ENCODE measurements at places on chromosomes 12 and 14.
A peak's percentile ranks its signal among the peaks of the same experiment; 100 is the strongest.

- no peak for DNase-seq
Observed at GRCh38 chr14:87207756-87208155, 785.2 kb downstream of the GALC start.

GRCh38 chr12:131603106-131603938 lies 107.6 kb upstream of the SFSWAP start:
- DNase-seq, result no peak

DNA sequence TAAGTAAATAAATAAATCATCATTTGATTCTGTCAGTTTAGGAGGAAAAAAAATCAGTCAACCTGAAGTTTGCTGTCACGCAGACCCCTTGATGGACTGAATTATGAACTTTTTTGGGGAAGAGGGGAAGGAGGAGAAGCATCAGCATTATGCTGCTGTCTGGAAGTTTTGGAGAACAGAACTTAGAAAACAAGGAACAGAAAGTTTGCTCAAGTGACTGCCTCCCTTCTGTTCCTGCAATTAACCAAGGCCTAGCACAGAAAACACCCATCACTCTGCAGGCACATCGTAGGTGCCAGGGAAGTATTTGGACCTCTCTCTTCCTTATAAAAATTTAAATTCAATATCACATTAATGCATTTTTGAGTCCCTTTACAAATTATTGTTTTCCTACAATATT lies 283.8 kb downstream of the VRK1 start:
- no peak for DNase-seq

DNA sequence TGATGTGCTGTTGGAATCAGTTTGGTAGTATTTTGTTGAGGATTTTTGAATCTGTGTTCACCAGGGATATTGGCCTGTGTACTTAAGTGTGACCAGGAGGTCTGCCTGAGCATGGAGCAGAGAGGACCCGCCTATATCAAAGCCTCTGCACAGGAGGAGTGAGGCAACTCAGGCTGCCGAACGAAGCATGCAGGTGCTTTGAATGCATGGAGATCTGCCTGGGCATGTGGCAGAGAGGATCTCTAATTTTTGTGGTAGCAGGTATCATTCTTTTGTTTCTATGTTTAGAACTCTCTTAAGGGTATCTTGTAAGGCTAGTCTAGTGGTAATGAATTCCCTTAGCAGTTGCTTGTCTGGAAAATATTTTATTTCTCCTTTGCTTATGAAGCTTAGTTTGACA lies 26.9 kb downstream of the RAB3IP start:
- no peak for DNase-seq

GRCh38 chr14:21001218-21001617 lies 2.1 kb downstream of the SLC39A2 start:
- no peak for DNase-seq

- DNase-seq, result peak; percentile 54
Observed at GRCh38 chr14:23910101-23910875, 43.3 kb upstream of the DHRS4 start.

GRCh38 chr14:50452979-50453705 lies 56.5 kb upstream of the CDKL1 start:
- no peak for DNase-seq

- DNase-seq, result no peak
Observed at GRCh38 chr14:77281852-77282410, 10.9 kb upstream of the NGB start.

DNA sequence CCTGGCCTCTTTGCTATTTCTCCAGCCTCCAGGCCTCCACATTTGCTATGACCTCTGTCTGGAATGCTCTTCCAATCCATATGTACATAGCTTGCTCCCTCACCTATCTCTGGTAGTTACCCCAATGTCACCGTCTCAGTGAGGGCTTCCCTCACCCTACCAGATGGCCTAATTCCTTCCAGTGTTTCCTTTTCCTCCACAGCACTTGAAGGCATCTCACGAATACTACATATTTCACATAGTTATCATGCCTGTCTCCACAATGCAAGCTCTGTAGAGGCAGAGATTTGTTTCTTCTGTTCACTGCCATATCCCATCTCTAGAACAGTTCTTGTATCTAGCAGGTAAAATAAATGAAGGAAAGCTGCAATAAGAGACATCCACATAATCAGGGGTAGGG lies 21.3 kb upstream of the HSP90B1 start:
- no peak for DNase-seq

GRCh38 chr12:65121049-65121955 lies at the start of gene WIF1:
Gene WIF1 (minus strand): TSS chr12:65121305. CDS start chr12:65121191, 114 bp downstream.
- DNase-seq, result peak; percentile 37

DNA sequence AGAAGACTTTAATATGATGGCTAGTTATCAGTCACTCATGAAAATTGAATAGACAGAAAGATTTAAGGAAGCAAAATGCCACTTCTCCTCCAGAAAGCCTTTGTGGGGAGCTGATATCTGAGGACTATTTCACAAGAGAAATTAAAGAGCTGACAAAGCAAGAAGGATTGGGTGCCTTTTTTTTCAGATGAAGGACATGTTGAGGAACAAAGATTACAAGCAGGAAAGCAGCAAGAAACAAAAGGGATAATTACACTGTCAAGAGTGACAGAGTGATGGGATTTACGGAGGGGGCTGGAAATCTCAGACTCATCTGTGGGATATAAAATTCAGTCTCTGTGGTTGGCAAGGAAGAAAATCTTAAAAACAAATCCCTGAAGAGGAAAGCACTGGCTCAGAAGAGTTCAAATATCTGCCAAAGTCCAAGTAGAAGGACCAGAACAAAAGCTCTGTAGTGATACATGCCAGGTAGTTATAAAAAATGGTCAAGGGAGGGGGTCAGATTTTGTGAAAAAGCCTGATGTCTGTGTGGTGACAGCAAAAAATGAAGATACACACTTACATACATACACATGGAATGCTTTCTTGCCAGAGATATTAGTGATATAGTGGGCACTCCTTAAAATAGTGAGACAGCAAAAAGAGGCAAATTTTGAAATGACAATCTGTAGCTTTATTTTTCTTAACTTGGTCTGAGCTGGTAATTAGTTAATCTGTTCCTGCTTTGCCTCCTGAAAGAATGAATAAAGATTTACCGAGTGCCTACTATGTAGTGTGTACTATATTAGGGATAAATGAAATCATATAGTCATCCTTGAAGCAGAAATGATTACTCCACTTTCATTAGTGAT lies 62.9 kb downstream of the EPS8 start:
- DNase-seq, result no peak

DNA sequence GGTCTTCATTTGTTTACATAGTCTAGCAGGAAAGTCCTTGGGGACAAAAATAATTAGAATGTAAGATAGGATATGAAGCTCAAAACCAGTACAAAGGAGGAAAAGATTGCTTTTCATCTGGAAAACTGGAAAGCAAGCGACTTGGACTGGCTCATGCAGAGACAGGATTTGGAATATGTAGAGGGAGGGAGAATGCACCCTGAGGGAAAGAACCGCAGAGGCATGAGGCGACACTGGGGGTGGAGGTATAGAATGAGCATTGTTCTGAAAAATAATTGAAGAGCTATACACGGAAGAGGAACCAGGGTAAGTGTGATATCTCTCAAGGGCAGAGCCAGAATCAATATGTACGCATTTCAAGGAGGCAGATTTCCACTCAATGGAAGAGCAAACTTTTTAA lies 85.5 kb downstream of the PLEKHG3 start:
- no peak for DNase-seq

DNA sequence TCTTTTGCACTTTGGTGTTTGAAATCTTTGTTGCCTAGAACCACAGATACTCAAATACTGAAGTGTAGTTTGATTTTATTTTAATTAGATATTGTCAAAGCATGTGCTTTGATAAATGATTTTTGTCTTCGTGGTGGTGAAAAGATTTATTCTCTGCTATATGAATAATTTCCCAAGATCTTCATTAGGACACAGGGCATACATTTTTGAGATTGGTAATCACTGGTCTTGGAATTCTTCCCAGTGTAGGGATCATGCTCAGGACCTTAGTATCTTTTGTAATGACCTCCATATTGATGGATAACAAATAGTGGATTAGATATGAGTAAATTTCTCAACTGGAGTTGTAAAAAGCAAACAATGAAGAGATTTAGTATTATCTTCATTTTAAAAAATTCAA lies 28.2 kb downstream of the TBK1 start:
- no peak for DNase-seq

- peak; percentile 66 for DNase-seq
Observed at GRCh38 chr12:122793685-122794106, 19.3 kb downstream of the CCDC62 start.

DNA sequence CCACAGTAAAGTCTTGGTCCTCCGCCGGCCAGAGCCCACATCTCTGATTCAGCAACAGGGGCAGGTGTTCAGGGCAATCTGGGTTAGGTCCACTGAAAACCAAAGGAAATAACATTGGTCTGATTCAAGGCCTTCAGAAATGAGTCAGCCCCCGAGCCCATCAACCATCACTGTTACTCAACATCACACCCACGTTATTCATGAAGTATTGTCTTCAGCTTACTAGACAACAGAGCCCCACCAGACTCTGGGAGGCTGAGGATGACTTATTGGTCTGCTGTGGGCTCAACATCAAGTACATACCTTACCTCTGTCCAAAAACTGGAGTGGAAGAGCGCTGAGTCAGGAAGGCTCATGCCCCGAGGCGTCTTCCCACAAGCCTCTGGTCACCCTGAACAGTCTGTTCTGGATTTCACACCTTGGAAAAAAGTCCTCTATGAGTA lies 97.5 kb downstream of the ZFP36L1 start:
- DNase-seq, result peak; percentile 92

Measured in GM13977 (cell line).